ENCODE measurements at places on chromosomes 4 and X. TPM values are rescaled to one million over a fixed set of nuclear protein-coding genes. Genes with fewer than 3 reads are reported as not detected.

- H3K27ac ChIP-seq, result no peak overlapping the region
- H3K4me3 ChIP-seq, result no peak overlapping the region
- H3K27me3 ChIP-seq, result no peaks in the 10 kb centered on the region
- H3K4me1 ChIP-seq, result no peaks in the 10 kb centered on the region
- H3K36me3 ChIP-seq, result no peaks in the 10 kb centered on the region
Measured at GRCh38 chr4:165210566-165210965, 3.2 kb downstream of the KLHL2 start.

SSX2 gene
- total RNA-seq, result not detected

- H3K27ac ChIP-seq, result no peak overlapping the region
- H3K27me3 ChIP-seq, result no peaks in the 10 kb centered on the region
- DNase-seq, result peak; percentile 0
Measured at GRCh38 chrX:77731821-77732419, 54.1 kb downstream of the ATRX start.

DNA sequence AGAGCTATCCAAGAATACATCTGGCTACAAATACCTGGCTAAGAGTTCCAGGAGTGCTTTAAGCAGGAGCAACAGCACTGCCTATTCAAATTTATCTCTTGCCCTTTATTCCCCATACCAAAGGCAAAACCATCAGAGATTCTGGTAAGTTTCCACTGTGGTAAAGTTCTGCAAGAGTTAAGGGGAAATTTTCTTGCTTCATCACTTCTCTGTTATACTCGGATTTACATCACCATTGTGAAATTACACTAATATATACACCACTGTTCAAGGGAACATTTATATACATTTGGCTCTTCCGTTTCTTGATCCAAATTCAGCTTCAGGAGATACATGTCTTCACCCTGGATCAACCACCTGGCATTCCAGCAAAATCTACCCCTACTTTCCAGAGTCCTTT lies 70.8 kb upstream of the PTPN13 start:
- H3K4me1 ChIP-seq, result no peaks in the 10 kb centered on the region
- no peak overlapping the region for H3K4me3 ChIP-seq
- H3K27me3 ChIP-seq, result no peaks in the 10 kb centered on the region
- no peak overlapping the region for H3K27ac ChIP-seq
- no peaks in the 10 kb centered on the region for H3K36me3 ChIP-seq
- DNase-seq, result no peak

BEX3 gene
- 28.0 TPM for total RNA-seq

- H3K27me3 ChIP-seq, result no peaks in the 10 kb centered on the region
- no peaks in the 10 kb centered on the region for H3K4me1 ChIP-seq
- no peak for DNase-seq
Measured at GRCh38 chrX:133726642-133727041, 258.8 kb downstream of the GPC3 start.

- no peaks in the 10 kb centered on the region for H3K27me3 ChIP-seq
- no peak for DNase-seq
- no peaks in the 10 kb centered on the region for H3K36me3 ChIP-seq
- H3K4me1 ChIP-seq, result peaks cover under 1% of the 10 kb centered on the region
Measured at GRCh38 chr4:966266-967112, 6.9 kb downstream of the DGKQ start.

GRCh38 chr4:161540265-161540664 lies 623.5 kb downstream of the FSTL5 start:
- no peak overlapping the region for H3K27ac ChIP-seq
- no peaks in the 10 kb centered on the region for H3K27me3 ChIP-seq
- no peaks in the 10 kb centered on the region for H3K36me3 ChIP-seq

SYTL5 gene
- total RNA-seq, result not detected

DNA sequence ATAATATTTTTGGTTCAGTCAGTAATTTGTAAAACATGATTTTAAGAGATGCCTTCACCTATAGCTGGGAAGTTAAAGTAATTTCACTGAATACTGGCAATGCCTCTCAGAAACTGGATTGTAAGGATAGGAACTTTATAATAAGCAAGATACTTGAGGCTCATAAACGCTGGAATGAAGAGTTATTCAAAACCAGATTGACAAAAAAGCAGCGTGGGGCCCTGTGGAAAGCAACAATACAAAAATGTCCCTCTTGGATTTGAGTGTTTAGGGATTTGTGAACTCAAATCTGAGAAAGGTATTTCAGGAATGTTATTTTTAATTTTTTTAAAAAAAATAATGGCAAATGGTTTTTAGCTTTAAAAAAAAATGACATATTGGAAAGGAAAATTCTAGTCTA lies 94.6 kb downstream of the ANK2 start:
- no peak overlapping the region for H3K4me3 ChIP-seq
- no peaks in the 10 kb centered on the region for H3K4me1 ChIP-seq
- no peaks in the 10 kb centered on the region for H3K27me3 ChIP-seq
- H3K36me3 ChIP-seq, result no peaks in the 10 kb centered on the region

TLR6 gene
- 1.2 TPM for total RNA-seq

DNA sequence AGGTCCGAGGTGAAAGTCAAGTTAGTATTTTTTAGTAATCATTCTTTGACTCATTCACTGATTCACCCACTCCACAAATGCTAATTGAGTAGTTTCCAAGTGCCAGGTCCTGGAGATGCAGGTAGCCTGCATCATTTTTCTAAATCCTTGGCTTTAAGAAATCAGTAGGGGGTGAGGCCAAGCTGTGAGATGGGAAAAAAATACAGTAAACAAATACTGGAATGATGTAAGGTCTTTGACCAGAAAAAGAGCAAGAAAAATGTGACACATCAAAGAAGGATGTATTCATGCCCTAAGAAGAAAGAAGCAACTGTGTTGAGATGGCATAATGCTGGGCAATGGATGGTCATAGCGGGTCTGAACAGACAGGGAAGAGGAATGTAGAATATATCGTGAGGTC lies 1386.6 kb downstream of the PCDH7 start:
- H3K36me3 ChIP-seq, result no peaks in the 10 kb centered on the region

DNA sequence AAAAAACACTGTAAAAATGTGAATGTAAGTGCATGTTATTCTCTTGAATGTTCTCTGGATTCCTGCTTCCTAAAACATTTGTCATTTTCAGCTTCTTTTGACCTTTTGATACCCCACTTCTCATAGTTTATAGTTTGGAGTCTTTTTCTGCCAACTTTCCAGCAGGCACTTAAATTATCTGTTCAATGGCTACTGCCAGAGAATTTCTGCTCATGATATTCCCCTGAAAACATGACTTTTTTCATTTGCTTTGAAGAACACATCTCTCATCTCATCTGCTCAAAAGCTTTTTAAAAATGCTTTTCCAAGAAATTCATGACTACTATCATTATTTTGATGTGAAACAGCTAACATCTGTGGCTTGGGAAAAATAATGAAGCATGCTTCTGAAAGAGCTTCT lies 269.7 kb upstream of the PCDH7 start:
- no peak for DNase-seq
- H3K4me3 ChIP-seq, result no peak overlapping the region
- no peak overlapping the region for H3K27ac ChIP-seq
- no peaks in the 10 kb centered on the region for H3K27me3 ChIP-seq

DNA sequence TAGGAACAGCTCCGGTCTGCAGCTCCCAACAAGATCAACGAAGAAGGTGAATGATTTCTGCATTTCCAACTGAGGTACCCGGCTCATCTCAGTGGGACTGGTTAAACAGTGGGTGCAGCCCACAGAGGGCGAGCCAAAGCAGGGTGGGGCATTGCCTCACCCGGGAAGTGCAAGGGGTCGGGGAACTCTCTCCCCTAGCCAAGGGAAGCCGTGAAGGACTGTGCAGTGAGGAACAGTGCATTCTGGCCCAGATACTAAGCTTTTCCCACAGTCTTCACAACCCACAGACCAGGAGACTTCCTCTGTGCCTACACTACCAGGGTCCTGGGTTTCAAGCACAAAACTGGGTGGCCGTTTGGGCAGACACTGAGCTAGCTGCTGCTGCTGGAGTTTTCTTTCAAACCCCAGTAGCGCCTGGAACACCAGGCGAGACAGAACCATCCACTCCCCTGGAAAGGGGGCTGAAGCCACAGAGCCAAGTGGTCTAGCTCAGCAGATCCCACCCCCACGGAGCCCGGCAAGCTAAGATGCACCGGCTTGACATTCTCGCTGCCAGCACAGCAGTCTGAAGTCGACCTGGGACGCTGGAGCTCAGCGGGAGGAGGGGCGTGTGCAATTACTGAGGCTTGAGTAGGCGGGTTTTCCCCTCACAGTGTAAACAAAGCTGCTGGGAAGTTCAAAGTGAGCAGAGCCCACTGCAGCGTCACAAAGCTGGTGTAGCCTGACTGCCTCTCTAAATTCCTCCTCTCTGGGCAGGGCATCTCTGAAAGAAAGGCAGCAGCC lies 84.6 kb downstream of the THOC2 start:
- peak; percentile 33 for DNase-seq
- H3K36me3 ChIP-seq, result no peaks in the 10 kb centered on the region
- no peaks in the 10 kb centered on the region for H3K27me3 ChIP-seq
- H3K4me1 ChIP-seq, result no peaks in the 10 kb centered on the region
- no peak overlapping the region for H3K4me3 ChIP-seq
- no peak overlapping the region for H3K27ac ChIP-seq
